Stimulated activated CD4-positive, alpha-beta T cell treated with anti-CD3 and anti-CD28 coated beads, Interleukin-4, amount 100 ng/mL, for 1 hour (primary cell): ENCODE measurements at places on chromosomes 6 and 20.

- no peak for DNase-seq
These were observed 54.7 kb downstream of the TRMT6 start for GRCh38 chr20:5895626-5896025.

- no peak for DNase-seq
These were observed 139.5 kb upstream of the BTBD3 start for GRCh38 chr20:11778206-11778570.

DNA sequence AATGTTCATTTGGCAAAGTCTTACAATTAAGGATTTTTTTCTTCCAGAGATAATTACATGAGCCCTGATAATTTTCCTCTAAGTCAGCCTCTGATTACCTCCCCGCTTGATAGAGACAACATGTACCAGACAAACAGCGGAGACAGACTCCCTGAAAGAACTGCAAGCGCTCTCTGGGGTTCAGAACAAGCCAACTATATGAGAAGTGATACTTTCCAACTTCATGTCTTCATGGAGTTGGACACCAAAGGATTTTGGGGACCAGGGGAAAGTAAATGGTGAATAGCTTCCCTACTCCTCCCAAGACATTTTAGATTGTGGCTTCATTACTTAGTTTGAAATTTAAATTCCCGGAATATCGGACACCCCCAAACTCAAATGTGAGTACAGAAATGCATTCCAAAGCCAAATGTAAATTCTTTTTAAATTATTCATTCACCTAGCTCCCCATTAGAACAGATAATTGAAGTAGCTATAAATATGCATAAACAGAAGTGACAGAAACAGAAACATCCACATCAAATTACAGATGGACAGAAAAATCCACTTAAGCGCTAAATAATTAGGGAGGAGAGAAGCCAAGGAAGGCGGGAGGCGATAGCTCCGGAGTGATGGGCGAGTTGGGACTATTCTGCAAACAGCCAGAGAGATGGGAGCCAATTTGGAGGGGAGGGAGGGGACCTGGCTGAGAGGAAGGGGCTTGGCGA is 129.7 kb upstream of the AKAP12 start:
- no peak for DNase-seq

DNA sequence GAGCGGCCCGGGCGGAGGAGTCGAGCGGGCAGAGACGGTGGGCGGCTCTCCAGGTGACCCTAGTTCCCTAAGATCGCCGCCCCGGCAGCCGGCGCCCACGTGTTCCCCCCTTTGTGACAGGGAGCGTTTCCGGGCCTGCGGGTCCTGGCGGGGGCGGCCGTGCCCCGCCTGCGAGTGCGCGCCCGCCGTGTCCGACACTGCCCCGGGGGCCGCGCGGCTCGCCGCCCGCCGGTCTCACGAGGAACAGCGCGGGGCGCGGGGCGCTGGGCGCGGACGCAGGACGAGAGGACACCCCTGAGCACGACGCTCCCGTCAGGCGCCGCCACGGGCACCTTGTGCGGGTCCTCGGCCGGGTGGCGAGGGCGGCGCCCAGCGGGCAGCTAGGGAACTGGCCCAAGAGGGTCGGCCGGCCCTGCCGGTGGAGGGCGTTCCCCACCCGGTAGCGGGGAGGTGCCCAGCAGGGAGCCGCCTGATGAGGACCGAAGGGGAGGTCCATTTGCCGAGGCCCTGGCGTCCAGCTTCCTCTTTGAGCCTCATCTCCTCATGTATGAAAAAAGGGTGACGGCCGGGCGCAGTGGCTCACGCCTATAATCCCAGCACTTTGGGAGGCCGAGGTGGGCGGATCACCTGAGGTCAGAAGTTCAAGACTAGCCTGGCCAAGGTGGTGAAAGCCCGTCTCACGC is at the start of gene VARS1:
Gene VARS1, minus strand, starts transcription at position 137 of the 683 bp plus-strand sequence. CDS start 535 bp downstream, outside the sequence.
- DNase-seq = peak; percentile 82
